ENCODE measurements at places on chromosomes 4 and X.

GRCh38 chr4:153506341-153507309, 40.5 kb downstream of the TMEM131L start:
- DNase-seq: no peak

DNA sequence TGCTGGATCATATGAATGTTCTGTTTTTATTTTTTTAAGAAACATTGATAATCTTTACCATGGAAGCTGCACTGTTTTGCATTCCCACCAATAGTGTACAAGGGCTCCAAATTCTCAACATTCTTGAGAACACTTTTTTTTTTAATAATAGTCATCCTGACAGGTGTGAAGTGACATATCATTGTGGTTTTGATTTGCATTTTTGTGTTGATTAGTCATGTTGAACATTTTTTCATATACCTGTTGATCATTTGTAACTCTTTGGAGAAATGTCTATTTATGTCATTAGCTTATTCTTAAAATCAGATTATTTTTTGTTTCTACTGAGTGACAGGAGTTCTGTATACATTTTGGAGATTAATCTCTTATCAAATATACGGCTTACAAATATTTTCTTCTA, 408.5 kb downstream of the GLUD2 start:
- no peak for DNase-seq

DNA sequence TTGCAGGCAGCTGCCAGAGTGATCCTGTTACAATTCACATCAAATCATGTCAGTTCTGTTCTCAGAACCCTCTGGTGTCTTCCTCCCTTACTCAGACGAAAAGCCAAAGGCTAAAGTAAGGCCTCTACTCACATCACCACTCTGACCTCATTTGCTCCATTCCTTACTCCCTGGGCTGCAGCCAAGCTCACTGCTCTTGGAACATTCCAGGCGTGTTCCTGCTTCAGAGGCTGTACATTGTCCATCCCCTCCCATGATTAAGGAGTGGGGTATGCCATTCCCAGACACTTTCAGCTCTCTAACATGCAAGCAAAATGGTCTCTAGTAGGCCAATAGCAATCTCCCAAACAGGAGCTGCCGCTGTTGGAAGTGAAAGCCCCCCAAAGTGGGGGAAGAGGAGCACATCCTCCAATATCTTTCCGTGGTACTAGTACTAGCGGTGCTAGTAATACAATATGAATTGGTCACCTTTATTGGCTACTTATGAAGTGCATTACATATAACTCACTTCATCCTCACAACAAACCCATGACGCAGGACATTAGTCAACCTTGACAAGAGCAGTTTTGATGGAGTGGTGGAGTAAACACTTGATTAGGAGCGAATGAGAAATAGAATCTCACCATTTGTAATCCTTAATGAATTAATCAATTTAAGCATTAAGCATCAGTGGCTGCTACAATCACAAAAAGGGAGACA, 15.0 kb downstream of the GAB3 start:
- no peak for DNase-seq

- DNase-seq: no peak
Measured at GRCh38 chr4:23818097-23818885, 71.6 kb downstream of the PPARGC1A start.

DNA sequence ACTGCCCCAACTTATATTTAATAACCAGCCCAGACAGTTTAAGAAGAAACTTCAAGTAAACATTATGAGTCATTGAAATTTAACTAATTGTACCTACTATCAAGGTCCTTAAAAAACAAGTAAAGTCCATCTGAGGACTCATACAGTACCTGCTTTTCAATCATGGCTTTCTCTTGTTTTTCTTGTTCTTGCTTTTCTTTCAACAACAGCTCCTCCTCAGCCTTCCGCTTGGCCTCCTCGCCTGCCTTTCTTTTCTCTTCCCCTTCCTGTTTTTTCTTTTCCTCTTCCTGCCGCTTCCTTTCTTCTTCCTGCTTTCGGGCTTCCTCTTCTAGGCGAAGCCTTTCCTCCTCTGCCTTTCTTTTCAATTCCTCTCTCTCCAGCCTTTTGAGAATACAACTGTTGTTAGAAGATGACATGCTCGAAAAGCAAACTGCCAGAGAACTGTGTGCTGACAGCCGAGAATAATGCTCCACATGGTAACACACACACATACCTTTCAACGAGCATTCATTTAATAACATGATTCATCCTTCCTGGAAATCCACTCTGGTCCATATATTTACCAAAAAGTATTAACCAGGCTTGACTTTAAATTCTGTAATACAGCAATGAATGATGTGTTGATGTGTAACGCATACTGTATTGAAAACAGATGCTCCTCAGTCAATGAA, 25.2 kb upstream of the BCLAF3 start:
- DNase-seq: no peak

GRCh38 chr4:110963662-110964280, 340.9 kb upstream of the PITX2 start:
- DNase-seq: no peak

GRCh38 chrX:80335062-80335830, 85.0 kb upstream of the TENT5D start:
- peak; percentile 75 for DNase-seq

DNA sequence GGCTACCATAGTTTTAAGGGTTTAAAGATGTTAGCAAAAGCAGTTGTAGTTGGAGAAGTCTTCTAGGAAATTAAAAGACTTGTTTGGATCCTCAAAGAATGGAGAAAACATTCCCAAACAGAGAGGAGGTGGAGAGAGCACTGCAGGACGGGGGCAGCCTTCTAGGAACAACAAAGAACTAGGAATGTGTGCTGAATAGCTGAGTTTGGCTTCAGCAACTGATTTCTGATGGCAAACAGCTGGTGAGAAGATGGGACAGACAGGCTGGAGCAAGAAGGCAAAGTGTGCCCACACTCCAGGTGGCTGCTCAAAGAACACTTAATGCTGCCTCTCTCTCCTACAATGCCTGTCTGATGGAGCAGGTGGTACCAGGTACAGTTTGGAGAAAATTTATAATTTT, 1331.1 kb downstream of the ADGRL3 start:
- DNase-seq: no peak

- peak; percentile 0 for DNase-seq
Measured at GRCh38 chrX:28639451-28639850, 52.2 kb downstream of the IL1RAPL1 start.

DNA sequence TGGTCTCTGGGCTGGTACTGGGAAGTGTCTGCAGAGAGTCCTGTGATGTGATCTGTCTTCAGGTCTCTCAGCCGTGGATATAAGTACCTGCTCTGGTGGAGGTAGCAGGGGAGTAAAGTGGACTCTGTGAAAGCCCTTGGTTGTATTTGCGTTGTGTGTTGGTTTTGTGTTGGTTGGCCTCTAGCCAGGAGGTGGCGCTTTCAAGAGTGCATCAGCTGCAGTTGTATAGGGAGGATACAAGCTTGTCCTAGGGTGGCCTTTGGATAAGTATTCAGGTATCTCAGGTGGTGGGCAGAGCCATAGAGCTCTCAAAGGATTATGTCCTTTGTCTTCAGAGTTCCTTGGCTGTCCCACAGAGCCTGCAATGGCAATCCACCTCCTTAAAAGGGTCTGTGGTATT, 111.6 kb downstream of the MAGEB17 start:
- DNase-seq: no peak

GRCh38 chrX:75291611-75292010, 17.7 kb downstream of the UPRT start:
- no peak for DNase-seq

GRCh38 chrX:48068096-48068887, 3.1 kb downstream of the ZNF630 start:
- DNase-seq: no peak

Data from urothelium cell line (cell line).